Suppressor macrophage (primary cell): ENCODE measurements at places on chromosomes 1 and 21.

DNA sequence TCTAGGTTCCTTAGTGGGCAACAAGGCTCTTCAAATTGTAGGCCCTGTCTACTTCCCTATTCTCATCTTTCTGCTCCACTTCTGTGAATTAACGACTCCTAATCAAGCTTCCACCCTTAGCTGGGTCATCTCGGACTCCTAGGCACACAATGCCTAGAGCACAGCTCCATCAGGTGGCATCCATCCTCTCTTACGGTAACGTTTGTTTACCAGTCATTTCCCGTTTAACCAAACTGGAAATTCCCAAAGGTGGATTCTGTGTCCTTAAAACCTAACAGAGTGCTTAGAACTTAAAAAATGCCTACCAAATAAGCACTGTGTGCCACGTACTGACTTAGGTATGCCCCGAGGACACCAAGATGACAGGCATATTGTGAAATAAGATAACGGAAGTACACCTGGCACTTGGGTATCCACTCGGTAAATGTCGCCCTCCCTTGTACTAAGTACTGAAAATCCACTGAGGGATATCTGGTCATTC, 1.5 kb downstream of the PARP1 start:
- DNase-seq = no peak

DNA sequence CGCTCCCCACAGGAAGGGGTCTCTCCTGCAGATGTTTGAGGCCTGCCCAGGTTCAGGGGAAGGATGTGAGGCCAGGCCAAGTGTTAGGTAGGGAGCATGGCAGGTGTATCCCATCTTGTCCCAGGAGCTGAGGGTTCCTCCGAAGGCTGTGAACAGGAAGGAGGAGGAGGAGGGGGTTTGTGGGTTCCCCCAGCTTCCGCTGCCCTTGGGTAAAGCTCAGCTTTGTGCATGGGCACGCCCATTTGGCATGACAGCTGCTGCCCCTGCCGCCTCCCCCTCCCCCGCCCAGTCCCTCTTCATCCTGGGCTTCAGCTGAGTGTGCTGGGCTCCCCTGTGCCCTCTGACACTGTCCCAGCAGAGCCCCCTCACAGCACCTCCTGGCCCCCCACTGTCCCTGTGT, 25.5 kb downstream of the TNFRSF8 start:
- peak; percentile 19 for DNase-seq

GRCh38 chr1:63937461-63938022, 163.7 kb downstream of the ROR1 start:
- DNase-seq = no peak

DNA sequence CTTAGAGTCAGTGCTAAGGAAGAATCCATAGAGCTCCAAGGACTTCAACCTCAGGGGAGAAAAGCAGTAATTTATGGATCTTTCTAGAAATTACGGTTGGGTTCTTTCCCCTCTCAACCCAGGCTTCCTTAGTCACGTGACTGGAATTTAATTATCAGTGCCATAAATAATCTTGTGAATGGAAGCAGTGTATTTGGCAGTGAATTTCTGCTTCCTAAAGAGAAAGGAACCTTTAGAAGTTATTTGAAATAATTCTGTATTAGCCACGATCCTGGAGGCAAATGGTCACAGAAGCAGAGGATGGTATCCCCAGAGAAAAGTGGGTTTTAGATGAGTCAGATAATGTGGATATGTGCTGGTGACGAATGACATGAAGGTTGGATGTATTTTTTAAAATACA, 89.6 kb downstream of the NFIA start:
- DNase-seq = no peak

- no peak for DNase-seq
These were observed 133.5 kb upstream of the SOD1 start for GRCh38 chr21:31526040-31526439.

DNA sequence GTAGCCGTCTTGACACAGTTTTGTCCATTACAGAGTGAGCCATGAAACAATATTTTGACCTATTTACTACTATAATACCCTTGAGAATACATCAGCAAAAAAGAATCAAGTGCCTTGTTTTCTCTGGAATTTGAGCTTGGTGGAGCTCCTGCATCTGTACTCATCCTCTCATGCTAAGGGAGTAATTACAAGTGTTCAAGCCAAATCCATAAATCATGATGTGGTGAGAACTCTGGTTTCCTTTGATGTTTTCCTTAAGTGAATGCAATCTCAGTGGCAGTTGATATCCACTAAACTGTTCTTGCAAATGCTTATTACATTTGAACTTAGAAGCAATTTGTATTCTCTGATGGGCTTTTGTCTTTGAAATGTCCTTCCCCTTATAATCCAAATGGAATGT, 824.6 kb upstream of the TMPRSS15 start:
- no peak for DNase-seq

DNA sequence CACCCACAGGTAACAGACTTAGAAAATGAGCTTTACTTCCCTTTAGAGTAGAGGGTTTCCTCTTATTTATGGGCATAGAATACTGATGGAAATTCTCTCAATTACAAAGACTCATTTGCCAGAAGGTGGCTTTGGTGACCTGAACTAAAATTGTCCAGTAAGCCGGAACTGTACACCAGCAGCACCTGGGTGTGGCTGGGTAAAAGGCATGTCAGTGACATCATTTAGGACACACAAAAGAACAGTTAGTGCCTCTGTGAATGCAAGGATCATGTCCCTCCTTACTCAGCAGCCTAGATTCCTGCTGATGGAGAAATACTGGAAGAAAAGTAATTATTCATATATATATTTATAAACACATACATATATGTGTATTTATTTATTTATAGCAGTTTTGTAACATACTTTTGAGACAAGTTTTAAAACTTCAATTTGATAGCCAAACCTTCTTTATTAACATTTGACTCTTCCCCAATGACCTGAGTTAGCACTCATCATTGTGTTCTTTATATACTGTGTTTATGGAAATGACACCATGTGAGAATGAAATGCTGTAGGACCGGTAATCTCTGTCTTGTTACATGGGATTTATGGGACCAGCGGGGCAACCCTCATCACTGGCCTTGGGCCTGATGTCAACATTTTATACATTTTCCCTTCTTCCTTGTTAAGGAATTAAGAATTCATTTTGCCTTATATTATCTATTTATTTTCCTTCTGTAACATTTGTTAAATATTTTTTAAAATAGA, 274.4 kb downstream of the BRINP2 start:
- no peak for DNase-seq

GRCh38 chr1:193365966-193366365, 179.6 kb upstream of the B3GALT2 start:
- DNase-seq = no peak

GRCh38 chr1:204520834-204521709, 4.9 kb downstream of the MDM4 start:
- DNase-seq = peak; percentile 37

DNA sequence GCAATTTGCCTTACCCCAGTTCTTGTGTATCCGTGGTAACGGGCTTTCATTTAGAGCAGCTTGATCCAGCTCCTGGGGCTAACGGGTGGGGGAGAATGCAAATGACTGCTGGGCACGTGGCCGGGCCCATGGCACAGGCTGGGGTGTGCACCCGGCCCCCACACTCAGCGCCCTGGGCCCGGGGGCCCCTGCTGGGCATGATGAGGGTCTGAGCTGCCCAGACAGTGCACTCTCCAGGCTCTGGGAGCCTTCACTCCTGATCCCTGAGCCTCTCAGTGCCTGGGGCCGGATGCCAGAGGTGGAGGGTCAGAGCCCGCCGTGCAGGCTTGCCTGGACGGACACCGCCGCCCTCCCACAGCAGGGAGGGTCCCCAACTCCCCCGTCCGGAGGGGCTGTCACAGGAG, 20.1 kb upstream of the PEX10 start:
- DNase-seq = no peak

- DNase-seq = peak; percentile 43
These were observed 532.2 kb downstream of the MATN1 start for GRCh38 chr1:30191154-30191702.

DNA sequence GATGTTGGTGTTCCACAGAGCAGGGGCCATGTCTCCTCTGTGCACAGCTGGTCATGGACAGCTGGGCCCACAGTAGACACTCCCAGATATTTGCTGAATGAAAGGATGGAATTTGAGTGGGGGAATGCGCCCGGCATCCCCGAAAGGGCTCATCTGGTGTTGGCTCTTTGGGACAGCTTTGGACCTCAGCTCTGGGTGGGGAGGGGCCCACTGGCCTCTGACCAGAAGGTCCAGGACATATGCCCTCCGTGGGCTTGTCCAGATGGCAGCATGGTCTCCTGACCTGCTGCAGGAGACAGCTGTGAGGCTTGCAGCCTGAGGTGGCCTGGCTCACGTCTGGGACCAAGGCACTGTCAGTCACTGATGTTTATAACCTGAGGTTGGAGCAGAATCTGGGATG, 160.4 kb upstream of the AJAP1 start:
- no peak for DNase-seq

GRCh38 chr1:224188286-224188685, 5.2 kb downstream of the DEGS1 start:
- DNase-seq = no peak

- no peak for DNase-seq
These were observed 458.3 kb upstream of the ADAMTS5 start for GRCh38 chr21:27425172-27425571.
